Thoracic aorta (tissue), 2 donors: ENCODE measurements at places on chromosomes 4 and X.

DNA sequence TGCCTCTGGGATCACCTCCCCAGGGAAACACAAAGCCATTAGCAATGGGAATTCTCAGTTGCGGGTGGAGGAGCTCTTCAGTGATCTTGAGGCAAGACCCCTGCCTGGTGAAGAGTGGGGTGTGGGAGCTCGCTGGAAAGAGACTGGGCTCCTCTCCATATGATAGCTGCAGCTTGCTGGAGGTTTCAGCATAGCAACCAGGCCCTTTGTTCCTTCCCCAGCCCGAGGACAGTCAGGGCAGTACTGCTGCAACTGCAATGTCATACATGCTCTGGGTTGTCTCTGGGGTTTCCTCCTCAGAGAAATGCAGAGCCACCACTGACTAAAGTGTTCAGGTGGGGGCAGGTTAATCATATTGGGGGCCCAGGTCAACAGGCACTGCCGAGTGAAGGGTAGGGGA is 81.3 kb downstream of the ARHGAP24 start:
- DNase-seq: no peak

- no peak for DNase-seq
Measured at GRCh38 chrX:25017667-25018247, 2.0 kb upstream of the ARX start.

DNA sequence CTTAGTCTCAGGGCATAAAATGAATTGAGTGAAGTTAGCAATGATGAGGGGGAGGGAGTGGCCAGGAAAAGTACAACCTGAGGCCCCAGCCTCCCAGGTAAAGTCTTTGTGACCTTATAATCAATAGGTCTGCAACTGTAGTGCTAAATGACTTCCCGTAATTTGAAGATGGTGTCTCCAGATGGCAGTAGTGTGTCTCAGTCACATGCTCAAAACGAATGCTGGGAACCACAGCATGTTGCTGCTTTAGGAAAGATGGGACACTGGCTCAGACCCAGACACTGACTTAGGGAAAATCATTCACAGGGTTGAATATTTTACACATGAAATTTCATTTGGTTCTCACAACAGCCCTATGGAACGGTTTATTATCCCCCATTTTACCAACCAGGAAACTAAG is 10.3 kb downstream of the SRPX2 start:
- DNase-seq: no peak

GRCh38 chr4:54513204-54513603 is 144.6 kb upstream of the KIT start:
- DNase-seq: peak; percentile 3

GRCh38 chr4:151933122-151933827 is 172.5 kb upstream of the GATB start:
- DNase-seq: no peak

GRCh38 chr4:54169176-54169575 is 59.9 kb upstream of the PDGFRA start:
- no peak for DNase-seq

GRCh38 chr4:123390846-123391456 is 5.6 kb upstream of the SPRY1 start:
- no peak for DNase-seq

- no peak for DNase-seq
Measured at GRCh38 chrX:24055043-24055356, 244 bp downstream of the EIF2S3 start.

GRCh38 chr4:83618991-83619645 is 83.2 kb downstream of the GPAT3 start:
- no peak for DNase-seq

DNA sequence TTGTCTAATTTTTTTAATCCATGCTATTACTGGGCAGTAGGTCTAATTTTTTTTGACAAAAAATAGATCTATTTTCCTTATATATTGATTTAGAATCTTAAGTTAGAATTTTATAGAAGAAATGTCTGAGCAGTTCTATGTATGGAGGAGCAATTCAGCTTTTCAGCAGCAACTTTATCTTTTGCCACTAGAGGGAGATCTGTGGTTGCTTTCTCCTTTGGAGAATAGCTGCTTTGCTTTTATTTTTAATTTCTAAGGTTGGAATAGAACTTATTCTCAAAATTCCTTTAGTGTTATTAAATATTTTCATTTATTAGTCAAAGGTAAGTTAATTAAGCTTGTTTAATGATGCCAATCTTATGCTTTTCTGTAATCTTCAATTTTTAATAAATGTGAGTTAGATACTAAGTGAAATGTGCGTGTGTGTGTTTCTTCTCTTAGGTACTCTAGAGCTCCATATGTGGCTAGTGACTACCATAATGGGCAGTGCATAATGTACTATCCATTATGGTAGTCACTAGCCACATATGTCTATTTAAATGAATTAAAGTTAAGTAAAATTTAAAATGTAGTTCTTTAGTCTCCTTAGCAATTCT is 29.3 kb downstream of the FAM199X start:
- no peak for DNase-seq

GRCh38 chrX:46710425-46710824 is 48.5 kb downstream of the SLC9A7 start:
- DNase-seq: no peak

GRCh38 chr4:160233141-160233540 is 1130.3 kb downstream of the RAPGEF2 start:
- DNase-seq: no peak

GRCh38 chr4:174215961-174216680 is 67.3 kb downstream of the FBXO8 start:
- DNase-seq: no peak

- no peak for DNase-seq
Measured at GRCh38 chr4:94931626-94932025, 173.9 kb downstream of the BMPR1B start.

DNA sequence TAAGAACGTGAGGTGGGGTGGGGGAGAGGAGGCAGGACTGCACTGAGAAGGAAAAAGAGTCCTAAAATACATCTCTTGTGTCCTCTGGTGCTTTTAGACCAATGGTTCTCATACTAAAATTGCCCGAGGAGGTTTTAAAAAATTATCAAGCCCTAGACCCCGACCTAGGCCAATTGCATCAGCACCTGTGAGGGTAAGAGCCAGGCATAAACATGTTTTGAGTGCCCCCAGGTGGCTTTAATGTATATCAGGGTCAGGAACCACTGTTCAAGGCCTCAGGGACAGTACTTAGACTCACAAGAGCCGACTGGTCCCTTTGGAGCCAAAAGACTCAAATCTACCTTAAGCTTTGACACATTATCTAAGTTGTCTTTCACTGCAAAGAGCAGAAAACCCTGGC is 37.5 kb upstream of the TMEM150C start:
- DNase-seq: no peak

DNA sequence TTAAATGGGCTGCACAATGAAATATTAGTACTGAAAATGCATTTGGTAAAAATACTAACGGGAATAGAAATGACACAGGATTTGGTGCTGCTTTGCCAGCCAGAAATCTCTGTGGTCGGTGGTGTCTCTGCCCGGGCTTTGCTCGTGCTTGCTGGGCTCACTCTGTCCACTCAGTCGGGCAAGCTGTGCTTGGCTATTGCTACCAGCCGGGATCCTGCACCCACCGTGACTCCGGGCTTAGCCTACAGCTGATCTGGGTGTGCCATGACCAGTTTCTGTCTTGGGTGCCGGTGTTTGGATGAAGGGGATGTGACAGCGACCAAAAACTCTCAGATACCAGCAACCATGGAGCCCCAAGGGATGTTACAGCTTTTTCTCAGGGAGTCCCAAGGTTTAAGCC is 487.7 kb downstream of the TECRL start:
- no peak for DNase-seq

DNA sequence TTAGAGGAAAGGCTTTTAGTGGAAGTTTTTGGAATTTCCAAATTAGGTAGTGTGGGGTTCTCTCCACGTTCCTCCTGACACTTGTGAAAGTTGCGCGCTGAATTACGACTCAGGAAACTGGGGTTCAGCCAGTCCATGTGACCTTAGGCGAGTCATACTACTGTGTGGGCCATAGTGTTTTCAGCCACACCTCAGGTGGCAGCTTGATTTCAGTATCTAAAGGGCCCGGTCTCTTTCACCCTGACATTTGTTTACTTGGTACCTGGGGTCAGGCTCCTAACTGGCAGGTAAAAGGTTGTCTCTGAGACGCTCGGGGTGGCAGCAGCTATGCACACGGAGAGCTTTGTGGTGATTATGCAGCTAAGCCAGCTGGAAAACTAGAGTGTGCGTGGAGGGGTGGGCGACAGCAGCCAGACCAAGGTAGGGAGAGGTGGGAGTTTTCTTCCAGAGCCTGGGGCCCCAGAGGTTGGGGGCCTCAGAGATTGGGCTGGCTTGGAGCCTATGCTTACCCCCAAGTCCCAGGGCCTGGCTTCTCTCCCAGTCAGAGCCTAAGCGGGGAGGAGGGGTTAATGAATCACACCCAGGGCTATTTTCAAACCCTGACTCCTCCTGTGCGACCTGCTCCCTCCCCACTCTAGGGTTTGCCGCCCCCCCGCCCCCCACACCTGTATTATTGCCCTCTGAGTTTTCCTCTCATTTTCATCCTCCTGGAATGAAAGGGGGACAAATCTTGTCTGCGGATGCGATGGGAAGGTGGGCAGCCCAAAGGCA is 47.2 kb downstream of the STARD8 start:
- no peak for DNase-seq

GRCh38 chr4:186104114-186104889 is at the start of gene FAM149A:
Gene FAM149A, plus strand, starts transcription at chr4:186104704.
- DNase-seq: no peak

- no peak for DNase-seq
Measured at GRCh38 chr4:100026066-100026465, 76.0 kb upstream of the H2AZ1 start.

GRCh38 chrX:56813318-56813837 is 84.3 kb downstream of the NBDY start:
- DNase-seq: no peak

GRCh38 chrX:106415276-106415895 is 196.4 kb upstream of the RADX start:
- no peak for DNase-seq

GRCh38 chrX:28756647-28757046 is 169.4 kb downstream of the IL1RAPL1 start:
- no peak for DNase-seq

DNA sequence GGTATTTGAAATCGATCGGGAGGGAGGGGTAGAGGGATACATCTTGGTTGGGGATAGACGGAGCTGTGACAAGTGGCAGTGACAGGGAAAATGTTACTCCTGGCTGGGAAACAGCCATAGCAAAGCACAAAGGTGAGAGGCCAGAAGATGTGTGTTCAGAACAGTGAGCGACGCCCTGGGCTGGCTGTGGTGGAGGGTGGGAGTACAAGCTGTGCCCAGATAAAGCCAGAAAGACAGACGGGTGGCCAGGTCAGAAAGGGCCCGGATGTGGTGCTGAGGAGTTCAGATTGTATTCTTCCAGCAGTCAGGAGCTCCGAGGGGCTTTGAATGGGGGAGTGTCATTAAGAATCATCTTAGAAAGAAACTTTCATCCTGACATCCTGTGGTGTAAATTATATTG is 27.9 kb downstream of the CCDC149 start:
- no peak for DNase-seq

DNA sequence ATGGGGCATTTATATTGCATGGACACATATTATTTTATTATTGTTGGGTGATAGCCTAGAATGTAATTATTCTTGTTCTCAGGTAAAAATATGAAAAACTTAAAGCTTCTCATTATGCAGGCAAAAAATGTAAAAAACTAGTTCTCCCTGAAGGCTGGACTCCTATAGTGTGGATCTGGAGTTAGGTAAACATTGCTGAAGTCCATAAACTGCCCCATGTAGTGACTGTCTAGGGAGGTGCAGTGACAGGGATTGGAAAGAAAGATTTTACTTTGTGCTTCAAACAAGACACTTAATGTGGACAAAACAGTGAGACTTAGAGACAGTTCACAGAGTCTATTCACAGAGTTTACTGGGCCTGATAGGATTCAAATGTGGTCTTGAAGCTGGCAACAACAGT is 17.0 kb downstream of the ADH6 start:
- no peak for DNase-seq

- DNase-seq: no peak
Measured at GRCh38 chr4:185711726-185712125, 100.3 kb downstream of the SORBS2 start.

DNA sequence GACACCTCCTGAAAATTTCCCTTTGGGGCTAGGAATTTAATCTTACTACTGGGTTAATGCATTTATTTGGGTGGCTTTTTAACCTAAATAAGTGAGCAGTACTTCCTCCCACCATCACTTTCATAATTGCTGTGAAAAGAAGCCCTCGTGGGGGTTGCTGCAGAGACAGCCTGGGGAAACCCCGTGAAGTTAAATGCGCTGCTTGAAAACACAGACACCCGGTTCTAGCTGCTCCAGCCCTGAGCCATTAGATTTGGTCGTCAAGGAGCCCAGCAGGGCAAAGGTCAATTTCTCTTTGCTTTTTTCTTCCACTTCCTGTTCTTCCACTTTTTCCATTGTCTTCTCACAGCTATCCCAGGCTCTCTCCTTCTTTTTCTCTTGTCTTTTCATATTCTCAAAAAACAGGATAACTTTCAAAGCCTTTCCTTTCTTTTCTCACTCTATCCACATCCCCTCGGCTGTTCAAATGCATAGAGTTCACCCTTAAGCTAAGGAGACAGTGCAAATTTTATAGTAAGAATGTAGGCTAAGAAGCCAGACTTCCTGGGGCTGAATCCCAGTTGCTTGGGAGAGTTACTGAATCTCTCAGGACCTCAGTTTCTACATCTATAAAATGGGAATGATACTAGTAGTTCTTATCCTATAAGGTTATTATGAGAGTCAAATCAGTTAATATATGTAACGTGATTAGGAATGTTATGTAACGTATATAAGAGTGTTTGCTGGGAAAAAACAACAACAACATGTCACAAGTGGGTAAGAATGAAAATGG is 91.5 kb upstream of the ZNF827 start:
- no peak for DNase-seq

- DNase-seq: no peak
Measured at GRCh38 chr4:12612876-12613275, 871.3 kb downstream of the RAB28 start.

GRCh38 chrX:153750127-153750774 is 13.8 kb upstream of the PLXNB3 start:
- no peak for DNase-seq

GRCh38 chr4:128288689-128289106 is 1.1 kb upstream of the PGRMC2 start:
- DNase-seq: no peak

- DNase-seq: no peak
Measured at GRCh38 chr4:1509366-1509765, 103.1 kb upstream of the NKX1-1 start.
